H7 (cell line): ENCODE measurements at places on chromosomes 7 and 10. TPM values are rescaled to one million over a fixed set of nuclear protein-coding genes. Genes with fewer than 3 reads are reported as not detected.

DNA sequence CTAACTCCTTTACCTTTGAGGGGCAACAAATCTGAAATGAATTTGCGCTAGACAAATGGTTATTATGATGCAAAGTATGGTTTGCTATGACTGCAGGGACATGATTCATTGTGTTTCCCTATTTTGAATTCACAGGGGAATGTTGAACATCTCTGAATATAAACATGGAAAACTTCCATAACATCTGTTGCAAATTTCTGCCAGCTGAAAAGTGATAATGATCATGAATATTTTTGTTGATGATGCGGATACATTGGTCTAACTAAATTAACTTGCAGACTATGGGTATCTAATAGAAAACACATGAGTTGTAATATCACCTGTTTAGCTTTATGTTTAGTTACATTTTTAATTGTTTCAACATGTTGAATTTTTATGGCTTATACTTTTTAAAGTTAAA is 1325.5 kb downstream of the REEP3 start:
- DNase-seq, result no peak

- peak; percentile 72 for DNase-seq
Measured at GRCh38 chr7:16644636-16645592, 640 bp downstream of the ANKMY2 start.

DNA sequence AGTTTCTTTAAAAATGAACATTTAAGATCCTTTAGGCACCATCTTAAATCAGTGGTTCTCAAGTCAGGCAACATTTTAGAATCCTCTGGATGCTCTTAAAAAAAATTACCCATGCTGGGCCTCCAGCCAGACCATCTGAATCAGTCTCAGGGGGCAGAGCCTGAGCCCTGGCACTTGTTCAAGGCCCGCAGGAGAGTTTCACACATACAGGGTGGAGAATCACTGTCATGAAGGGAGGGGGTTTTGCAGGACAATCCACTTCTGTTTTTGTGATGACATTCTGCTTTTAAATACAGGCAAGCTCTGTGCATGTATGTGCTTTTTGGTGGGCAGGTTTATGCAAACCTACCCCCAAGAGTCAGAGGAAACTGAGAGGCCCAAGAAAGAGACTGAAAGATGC is 268.6 kb downstream of the SEC23IP start:
- DNase-seq, result no peak

- no peak for DNase-seq
Measured at GRCh38 chr7:23377134-23377533, 78.0 kb downstream of the MALSU1 start.

DNA sequence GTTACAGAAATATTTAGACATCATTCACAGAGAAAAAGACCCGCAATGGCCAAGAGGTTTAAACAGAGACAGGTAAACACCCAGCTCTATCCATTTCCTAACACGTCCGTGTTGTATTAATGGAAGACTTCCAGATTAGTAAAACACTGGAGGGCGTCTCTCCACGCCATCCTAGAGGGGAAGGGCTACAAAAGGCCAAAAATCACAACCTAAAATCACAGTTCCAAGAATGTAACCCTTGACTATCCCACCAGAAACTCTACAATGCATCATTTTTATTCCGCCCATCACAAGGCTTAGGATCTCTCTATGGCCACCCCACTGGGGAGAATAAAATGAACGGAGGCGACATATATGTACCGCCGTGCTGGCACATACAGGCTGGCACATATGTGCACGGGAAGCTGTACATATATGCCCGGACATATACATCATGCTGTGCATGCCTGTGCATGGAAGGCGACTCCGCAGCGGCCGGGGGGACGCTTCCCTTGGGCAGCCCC is 734 bp downstream of the PCLO start:
- DNase-seq, result no peak

GRCh38 chr7:64863969-64864368 is 39.1 kb upstream of the ZNF273 start:
- DNase-seq, result no peak

DNA sequence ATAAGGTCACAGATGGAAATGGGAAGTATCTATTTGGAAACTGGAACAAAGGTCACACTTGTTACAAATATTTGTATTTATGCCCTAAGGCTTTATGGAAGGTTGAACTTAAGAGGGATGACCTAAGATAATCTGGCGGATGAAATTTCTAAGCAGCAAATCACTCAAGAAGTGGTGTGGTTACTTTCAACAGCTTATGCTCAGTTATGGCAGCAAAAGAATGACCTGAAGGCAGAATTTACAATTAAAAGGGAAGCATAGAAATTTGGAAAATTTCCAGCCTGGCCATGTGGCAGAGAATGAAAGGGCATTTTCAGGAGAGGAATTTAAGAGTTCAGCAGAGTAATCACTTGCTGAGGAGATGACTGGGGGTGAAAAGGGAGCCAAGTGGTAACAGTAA is 95.8 kb upstream of the TNS3 start:
- DNase-seq, result no peak

- no peak for DNase-seq
Measured at GRCh38 chr7:93957767-93958166, 36.2 kb downstream of the GNG11 start.

DNA sequence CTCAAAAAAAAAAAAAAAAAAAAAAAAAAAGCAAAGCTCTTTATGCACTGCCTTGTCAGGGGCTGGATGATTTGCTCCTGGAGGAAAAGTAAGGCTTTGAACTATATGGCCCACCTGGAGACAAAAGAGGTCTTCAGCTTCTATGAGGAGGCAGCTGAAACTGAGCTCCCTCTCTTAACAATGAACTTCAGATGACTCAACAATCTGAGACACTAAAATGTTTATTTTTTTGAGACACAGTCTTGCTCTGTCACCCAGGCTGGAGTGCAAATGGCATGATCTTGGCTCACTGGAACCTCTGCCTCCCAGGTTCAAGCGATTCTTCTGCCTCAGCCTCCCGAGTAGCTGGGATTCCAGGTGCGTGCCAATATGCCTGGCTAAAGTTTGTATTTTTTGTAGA is 36.7 kb downstream of the RAB19 start:
- no peak for DNase-seq

The LAMB1 gene
- total RNA-seq, result 61.0 and 77.2 TPM in 2 replicates

DNA sequence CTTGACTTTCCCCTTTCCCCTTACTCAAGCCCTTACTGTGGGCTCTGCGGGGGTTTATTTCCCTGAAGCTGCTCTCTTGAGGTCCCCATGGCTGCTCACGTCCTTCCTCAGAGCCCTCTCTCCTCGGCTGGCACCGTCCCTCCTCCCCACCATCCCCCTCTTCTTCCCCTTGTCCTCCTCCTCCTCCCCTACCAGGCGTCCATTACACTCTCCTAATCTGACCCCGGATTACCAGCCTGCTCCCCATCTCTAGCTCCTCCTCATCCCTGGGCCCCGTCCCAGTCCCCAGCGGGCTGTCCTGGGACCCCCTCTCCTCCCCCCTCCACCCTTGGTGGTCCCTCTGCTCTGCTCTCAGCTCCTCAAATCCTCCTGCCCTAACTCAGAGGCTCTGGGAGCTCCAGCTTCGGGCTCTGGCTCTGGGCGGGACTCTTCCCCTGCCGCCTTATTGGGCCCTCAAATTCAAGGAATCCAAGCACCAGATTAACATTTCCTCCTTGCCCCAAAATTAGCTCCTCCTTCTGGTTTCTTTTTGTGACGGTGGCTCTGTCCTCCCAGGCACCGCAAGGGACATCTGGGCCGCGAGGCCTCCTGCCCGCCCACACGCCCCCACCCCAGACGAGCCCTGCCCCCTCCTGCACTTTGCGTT is 48.5 kb upstream of the LEP start:
- peak; percentile 66 for DNase-seq

DNA sequence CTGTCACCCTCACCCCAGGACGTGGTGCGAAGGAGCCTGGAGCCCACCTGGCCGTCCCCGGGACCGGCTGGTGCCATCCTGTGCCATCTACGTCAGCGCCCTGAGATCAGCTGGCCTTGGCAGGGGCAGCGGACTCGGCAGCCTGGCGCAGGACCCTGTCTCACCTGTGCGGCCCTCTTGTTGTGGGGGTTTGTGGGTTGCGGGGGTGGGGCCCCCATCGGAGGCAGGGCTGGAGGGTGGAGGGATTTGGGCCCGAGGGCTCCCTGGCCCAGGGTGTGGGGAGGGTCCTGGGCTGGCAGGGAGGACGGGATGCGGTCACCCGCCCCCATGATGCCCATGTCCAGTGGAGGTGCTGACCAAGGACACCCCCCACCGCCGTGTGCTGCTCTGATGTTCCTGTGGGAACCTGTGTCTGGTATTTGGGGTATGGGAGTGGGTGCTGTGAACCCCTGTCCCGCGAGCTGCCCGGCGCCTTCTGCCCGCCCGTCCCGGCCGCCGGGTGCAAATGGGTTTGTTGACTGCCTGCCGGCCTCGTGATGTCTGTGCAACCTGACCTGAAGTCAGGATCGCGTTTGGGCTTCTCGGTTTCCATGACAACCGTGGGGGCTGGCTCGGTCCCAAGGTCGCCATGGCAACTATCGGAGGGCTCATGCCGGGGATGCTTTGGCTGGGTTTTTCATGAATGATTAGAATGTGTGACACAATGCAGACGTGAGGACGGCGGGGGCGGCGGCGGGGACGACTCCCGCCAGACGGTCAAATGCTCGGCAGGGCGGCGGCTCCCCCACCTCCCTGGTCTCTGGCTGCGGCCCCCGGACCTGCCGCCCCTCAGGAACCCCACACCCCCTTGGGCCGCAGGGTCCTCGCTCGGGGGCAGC is 7.3 kb downstream of the MAFK start:
- peak; percentile 92 for DNase-seq

DNA sequence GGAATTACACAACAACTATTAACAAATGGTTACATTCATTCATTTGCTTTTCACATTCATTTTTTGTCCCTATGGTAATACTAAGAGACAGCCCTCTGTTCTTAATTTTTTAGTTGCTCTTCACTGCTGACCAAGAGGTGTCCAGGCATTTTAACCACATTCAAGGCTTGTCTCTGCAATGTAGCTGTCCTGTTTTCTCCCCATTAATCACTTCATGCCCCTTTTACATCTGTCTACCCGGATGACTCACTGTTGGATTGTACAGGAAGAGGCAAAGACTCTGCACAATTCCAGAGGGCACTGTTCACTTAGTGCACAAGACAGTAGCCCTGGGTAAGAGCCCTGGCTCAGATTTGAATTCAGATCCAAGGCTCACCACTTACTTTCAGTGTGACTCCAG is 168.5 kb downstream of the NOC3L start:
- no peak for DNase-seq

The GDF10 gene
- not detected in 2 replicates for total RNA-seq

DNA sequence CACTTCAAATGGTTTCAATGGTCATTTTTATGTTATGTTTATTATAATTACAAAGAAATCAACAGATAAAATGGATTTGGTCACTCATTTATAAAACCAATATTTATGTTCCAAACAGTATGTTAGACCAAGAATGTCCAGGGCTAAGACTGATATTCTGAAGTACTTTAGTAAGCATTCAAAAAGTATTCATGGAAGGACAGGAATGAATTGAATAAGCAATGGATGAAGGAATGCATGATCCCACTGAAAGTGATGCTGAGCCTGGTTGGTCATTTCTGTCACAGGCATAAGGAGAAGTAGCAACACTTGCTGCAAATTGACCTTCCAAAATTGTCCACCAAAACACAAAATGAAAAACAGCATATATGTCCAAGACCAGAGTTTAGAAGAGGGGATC is 189.0 kb upstream of the CELF2 start:
- no peak for DNase-seq
